ENCODE measurements at places on chromosomes 5 and 9.

DNA sequence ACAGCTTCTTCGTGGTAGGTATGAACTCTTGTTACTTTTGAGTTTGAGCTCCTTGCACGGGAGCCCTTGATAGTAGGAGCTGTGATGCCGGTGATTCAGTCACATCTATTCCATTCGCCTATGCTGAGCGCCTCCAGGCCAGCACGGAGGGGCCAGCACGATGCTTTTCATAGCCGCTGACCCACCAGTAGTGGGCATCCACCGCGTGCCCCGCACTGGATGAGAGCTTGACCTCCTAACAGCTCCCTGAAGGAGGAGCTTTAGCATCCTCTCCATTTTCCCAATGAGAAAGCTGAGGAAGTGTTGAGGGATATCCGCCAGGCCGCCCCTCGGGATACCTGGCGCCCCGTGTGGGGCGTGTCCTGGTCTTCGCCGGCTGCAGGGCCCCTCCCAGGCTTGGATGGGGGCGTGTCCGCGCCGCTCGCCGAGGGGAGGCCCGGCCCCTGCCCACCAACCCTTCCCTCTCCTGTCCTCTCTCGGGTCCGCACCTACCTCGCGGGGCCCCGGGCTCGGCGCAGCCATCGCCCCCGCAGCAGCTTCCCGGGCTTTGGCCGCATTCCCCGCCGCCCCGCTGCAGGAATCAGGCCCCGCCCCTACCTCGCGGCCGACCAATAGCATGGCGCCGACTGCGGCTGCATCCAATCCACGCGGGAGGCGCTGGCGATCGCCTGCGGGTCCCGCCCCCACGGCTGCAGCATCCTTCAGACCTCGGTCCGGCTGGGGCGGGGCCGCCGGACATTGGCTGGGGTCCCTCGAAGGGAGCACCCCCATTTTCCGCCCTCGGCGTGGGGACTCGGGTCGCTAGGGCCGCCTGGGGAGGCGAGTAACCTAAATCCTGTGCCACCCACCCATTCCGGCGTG is at the start of gene PIP5KL1:
PIP5KL1 (minus strand) TSS at position 547 of the 861 bp plus-strand sequence; CDS start at position 522, 25 bp downstream.
- DNase-seq: peak; percentile 63

DNA sequence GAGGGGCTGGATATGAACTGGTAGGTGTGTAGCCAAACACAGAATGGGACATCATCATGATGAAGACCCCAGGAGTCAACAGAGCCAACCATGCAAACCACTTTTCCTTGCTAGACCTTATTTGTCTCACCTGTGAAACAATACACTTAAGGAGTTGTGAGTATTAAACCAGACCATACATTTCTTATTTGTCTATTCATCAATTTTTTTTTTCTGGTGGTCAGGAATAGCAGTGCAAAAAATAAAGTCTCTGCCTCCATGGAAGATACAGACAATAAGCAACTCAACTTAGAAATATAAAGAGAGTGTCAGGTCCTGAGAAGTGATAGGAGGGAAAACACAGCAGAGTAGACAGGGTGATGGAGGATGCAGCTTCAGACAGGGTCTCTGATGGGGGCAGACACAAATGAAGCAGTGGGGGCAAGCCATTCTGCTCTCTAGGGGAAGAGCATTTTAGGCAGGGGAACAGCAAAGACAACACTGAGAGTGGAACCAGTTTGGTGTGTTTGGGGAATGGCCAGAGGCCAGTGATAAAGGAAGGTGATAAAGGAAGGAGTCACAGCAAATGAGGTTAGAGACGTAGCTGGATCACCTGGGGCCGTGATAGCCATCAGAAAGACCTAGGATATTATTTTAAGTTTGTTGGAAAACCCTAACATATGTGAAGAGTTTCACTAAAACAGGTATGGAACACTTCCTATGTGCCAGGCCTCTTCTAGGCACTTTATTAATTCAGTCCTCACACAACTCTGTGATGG is 256.2 kb downstream of the MAN2A1 start:
- no peak for DNase-seq

DNA sequence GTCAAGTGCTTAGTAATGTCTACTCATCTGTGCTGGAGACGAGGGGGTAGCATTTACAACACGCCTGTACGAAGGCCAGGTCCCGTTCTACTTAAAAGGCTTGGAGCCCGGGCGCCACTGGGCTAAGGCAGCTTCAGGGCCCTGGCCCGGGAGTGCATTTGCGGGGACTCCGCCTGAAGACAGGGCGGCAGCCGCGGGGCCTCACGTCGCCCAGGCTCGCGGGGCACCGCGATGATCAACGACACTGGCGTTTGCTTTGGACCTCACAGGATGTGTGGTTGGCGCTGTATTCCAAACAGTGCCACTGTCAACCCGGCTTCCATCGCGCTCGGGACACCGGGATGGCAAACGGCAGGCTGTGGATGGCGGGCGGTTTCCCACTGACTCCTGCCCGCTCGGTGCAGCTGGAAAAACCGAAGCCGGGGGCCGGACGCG is 1.1 kb upstream of the TENT4A start:
- peak; percentile 50 for DNase-seq

- no peak for DNase-seq
These were observed 29.4 kb downstream of the SLC1A3 start for GRCh38 chr5:36635721-36636390.

DNA sequence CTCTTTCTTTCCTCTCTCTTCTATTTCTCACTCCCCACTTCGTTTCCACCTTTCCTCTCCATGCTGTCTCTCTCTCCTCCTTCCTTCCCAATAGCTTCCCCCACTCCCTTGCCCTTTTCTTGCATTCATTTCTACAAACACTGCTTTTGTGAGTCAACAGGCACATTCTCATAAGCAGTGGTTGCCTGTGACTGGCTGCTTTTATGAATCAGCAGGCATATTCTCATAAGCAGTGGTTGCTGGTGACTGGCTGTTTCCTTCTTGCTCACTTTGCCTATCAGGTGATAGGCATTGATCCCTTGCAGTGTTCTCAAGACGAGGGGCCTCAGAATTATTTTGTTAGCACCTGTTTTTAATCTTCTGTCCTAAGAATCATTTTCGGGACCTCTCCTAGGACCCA is 116.1 kb upstream of the ACTBL2 start:
- DNase-seq: no peak

DNA sequence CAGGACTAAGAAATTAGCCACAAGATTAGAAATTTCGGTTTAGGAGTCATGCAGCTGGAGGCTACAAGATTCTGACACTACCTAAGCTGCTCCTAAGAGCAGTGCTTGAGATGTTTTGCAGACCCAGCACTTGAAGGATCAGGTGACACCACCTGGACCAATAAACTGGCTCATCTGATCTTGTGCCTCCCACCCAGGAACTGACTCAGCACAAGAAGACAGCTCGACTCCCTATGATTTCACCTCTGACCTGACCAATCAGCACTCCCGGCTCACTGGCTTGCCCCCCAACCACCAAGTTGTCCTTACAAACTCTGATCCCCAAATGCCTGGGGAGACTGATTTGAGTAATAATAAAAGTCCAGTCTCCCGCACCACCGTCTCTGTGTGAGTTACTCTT is 170.4 kb downstream of the TTC39B start:
- DNase-seq: no peak

GRCh38 chr5:168177831-168178450 is 113.5 kb upstream of the WWC1 start:
- DNase-seq: no peak

DNA sequence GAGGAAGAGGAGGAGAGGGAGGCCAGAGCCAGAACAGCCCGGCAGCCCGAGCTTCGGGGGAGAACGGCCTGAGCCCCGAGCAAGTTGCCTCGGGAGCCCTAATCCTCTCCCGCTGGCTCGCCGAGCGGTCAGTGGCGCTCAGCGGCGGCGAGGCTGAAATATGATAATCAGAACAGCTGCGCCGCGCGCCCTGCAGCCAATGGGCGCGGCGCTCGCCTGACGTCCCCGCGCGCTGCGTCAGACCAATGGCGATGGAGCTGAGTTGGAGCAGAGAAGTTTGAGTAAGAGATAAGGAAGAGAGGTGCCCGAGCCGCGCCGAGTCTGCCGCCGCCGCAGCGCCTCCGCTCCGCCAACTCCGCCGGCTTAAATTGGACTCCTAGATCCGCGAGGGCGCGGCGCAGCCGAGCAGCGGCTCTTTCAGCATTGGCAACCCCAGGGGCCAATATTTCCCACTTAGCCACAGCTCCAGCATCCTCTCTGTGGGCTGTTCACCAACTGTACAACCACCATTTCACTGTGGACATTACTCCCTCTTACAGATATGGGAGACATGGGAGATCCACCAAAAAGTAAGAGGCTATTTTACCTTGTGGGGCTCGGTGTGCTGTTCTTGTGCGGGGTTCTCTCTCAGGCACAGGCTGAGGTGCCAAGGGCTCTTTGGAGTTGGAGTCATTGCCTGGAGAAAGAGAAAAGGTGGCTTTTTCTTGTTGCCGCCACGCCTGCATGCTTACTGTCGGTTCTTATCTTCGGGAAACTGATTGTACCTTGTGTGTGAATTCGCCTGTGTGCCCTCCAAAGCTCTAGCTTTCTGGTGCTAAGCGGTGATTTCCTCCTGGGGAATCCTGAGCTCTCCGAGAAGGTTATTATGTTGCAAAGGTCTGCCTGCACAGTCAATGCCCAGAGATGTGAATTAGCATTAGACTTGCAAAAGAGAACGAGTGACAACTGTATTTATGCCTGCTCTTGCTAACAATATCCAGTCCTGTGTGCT is at the start of gene ISL1:
ISL1 (plus strand) TSS at position 318 of the 991 bp plus-strand sequence; CDS start at position 542, 224 bp downstream.
- DNase-seq: no peak

DNA sequence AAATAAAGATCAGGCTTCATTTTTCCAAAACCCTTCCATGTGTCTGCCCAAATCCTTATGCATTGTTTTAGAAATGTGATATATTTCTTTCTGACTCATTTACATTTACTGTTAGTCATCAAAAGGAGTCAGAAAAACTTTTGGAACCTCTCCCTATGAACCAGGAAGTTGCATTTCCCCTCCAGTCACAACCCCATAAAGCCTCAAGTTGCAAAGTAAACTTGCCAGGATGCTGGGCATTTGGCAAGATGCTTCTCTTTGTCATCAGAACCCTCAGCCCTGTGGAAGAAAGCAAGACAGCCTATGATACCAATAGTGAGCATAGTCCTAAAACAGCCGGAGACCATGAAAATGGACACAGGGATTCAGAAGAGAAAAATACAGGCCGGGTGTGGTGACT is 84.2 kb downstream of the MUSK start:
- DNase-seq: no peak

GRCh38 chr9:78874061-78874460 is 577.1 kb downstream of the PSAT1 start:
- no peak for DNase-seq

DNA sequence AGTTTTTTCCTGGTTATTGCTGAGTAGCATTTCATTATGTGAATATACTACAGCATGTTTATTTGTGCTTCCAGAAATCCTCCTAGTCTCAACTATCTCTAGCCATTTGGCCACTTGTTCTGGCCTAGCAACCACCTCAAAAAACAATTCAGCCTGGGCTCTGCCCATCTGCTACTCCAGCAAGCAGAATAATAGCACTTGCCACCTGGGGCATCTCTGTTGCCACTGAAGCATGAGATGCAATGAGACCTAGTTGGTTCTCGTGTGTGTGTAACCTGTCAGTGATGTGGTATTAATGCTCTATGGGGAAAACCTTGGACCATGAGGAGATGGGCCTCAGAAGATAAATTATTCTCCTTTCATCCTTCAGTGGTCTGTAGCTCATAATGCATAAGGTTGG is 129.5 kb downstream of the RNF180 start:
- DNase-seq: no peak

DNA sequence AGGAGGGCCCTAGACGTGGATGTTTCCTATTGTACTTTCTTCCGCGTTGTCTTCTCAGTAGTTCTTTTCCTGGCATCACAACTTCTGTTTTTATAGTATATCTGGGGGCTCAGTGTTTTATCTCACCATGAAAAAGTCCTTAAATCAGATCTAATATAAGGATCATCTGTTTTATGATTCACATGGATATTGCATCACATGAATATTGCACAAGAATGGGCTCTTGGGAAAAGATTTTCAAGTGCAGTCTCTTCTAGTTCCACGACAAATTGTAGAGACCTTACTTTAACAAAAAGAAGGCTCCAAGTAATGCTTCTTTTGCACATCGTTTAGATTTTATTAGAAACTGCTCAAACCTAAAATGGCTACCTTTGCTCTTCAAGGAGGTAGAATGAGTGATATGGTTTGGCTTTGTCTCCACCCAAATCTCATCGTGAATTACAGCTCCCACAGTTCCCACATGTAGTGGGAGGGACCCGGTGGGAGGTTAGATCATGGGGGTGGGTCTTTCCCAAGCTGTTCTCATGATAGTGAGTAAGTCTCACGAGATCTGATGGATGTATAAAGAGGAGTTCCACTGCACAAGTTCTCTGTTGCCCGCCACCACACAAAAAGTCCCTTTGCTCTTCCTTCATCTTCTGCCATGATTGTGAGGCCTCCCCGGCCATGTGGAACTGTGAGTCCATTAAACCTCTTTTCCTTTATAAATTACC is 53.7 kb upstream of the FAM120A start:
- no peak for DNase-seq

- DNase-seq: no peak
These were observed 262.7 kb downstream of the YTHDC2 start for GRCh38 chr5:113776168-113776567.

GRCh38 chr5:64532657-64533056 is 26.8 kb downstream of the RGS7BP start:
- DNase-seq: no peak

- no peak for DNase-seq
These were observed 639.4 kb downstream of the PDE4D start for GRCh38 chr5:59254055-59254687.

DNA sequence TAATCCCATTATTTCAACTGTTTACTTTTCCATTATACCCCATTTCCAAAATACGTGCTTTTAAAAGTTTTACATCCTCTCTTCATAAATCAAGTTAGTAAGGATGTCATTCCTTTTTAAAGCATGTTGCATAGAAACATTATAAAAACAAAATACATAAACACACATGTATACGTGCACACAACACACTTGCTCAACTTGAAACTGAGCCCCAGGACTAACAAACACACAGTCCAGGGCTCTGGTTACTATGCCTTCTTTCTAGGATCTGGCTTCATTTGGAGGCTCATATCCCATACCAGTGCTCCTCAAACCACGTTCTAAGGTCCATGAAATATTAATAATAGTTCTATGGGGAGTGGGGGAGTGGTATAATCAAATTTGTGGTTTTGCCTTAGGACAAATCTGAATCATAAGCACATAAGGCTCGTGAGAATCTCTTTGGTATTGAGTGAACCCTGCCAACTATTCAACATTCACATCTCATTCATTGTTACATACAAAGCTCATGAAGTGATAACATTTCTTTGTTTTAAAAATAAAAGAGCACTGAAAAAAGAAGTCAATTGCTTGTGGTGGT is 55.2 kb downstream of the NFIB start:
- DNase-seq: no peak
